A549 treated with Mapracorat at 1 μM for 4 hours (cell line): ENCODE measurements at places on chromosomes 11 and 22. TPM values are rescaled to one million over a fixed set of nuclear protein-coding genes. Genes with fewer than 3 reads are reported as not detected.

The OR6T1 gene
- not detected in 5 replicates for total RNA-seq

The OR8B4 gene
- total RNA-seq: not detected in 5 replicates

The FAM111B gene
- total RNA-seq: 6.8 to 7.8 TPM (median 7.0 TPM) in 5 replicates

The MMP13 gene
- total RNA-seq: not detected in 5 replicates

The SLC7A4 gene
- total RNA-seq: not detected in 5 replicates

The FXYD6 gene
- 0.19 to 0.51 TPM (median 0.24 TPM) in 5 replicates for total RNA-seq

The SLCO2B1 gene
- 2.9 to 3.9 TPM (median 3.5 TPM) in 5 replicates for total RNA-seq

The MUC6 gene
- total RNA-seq: 0.01 to 0.02 TPM in 2 of 5 replicates, not detected in the others

The KCNE3 gene
- total RNA-seq: not detected in 5 replicates

The CASP5 gene
- total RNA-seq: not detected in 5 replicates

The EMID1 gene
- 0.29 to 0.40 TPM (median 0.36 TPM) in 5 replicates for total RNA-seq

The MCAM gene
- 9.2 to 14.8 TPM (median 10.5 TPM) in 5 replicates for total RNA-seq

The OR51B2 gene
- total RNA-seq: not detected in 5 replicates

The PRRG4 gene
- 1.5 to 1.8 TPM (median 1.6 TPM) in 5 replicates for total RNA-seq

The MUC15 gene
- not detected in 5 replicates for total RNA-seq

The CHCHD10 gene
- total RNA-seq: 82.4 to 195 TPM (median 176 TPM) in 5 replicates

The PKP3 gene
- total RNA-seq: 24.1 to 42.6 TPM (median 38.1 TPM) in 5 replicates

The GVQW3 gene
- 0.57 to 1.4 TPM (median 0.92 TPM) in 5 replicates for total RNA-seq

The B4GALNT4 gene
- 11.8 to 23.3 TPM (median 18.8 TPM) in 5 replicates for total RNA-seq

The OR10G7 gene
- not detected in 5 replicates for total RNA-seq

The MMP8 gene
- not detected in 5 replicates for total RNA-seq

The AP2A2 gene
- 32.5 to 39.1 TPM (median 37.7 TPM) in 5 replicates for total RNA-seq

The PDE2A gene
- total RNA-seq: 1.0 to 2.6 TPM (median 1.9 TPM) in 5 replicates

The MS4A4E gene
- not detected in 5 replicates for total RNA-seq

The GALNT18 gene
- 23.6 to 32.1 TPM (median 26.3 TPM) in 5 replicates for total RNA-seq

The NLRP6 gene
- not detected in 5 replicates for total RNA-seq

The UBQLNL gene
- total RNA-seq: not detected in 5 replicates

The MYBPC3 gene
- 0.07 to 0.12 TPM (median 0.08 TPM) in 4 of 5 replicates, not detected in the other for total RNA-seq

The RFPL3 gene
- total RNA-seq: not detected in 5 replicates

The PDXP gene
- 12.9 to 18.7 TPM (median 16.5 TPM) in 5 replicates for total RNA-seq

The APOC3 gene
- not detected in 5 replicates for total RNA-seq

The APOA4 gene
- total RNA-seq: not detected in 5 replicates

The LDLRAD3 gene
- total RNA-seq: 26.7 to 30.2 TPM (median 29.3 TPM) in 5 replicates

The SLC1A2 gene
- total RNA-seq: 0.18 to 0.27 TPM (median 0.21 TPM) in 3 of 5 replicates, not detected in the others

The OR8A1 gene
- not detected in 5 replicates for total RNA-seq

The TOLLIP gene
- total RNA-seq: 38.3 to 56.9 TPM (median 53.5 TPM) in 5 replicates

The NCF4 gene
- 0.12 TPM in 1 of 5 replicates, not detected in the others for total RNA-seq

The RELT gene
- 5.8 to 9.0 TPM (median 8.0 TPM) in 5 replicates for total RNA-seq

The NLRP14 gene
- not detected in 5 replicates for total RNA-seq

The DEFB131B gene
- total RNA-seq: not detected in 5 replicates

The LRRC74B gene
- not detected in 5 replicates for total RNA-seq

The PRR5L gene
- total RNA-seq: 11.4 to 15.1 TPM (median 13.2 TPM) in 5 replicates

The CD3G gene
- not detected in 5 replicates for total RNA-seq

The GPHA2 gene
- total RNA-seq: not detected in 5 replicates

The SLC25A22 gene
- total RNA-seq: 21.8 to 38.2 TPM (median 32.3 TPM) in 5 replicates

The OR52A1 gene
- not detected in 5 replicates for total RNA-seq

The ZC3H7B gene
- total RNA-seq: 17.5 to 23.6 TPM (median 23.2 TPM) in 5 replicates

The OR5B17 gene
- not detected in 5 replicates for total RNA-seq

The KCNK4 gene
- total RNA-seq: not detected in 5 replicates
